ENCODE measurements at places on chromosomes 1 and 21. TPM values are rescaled to one million over a fixed set of nuclear protein-coding genes. Genes with fewer than 3 reads are reported as not detected.

Gene C1orf210
- total RNA-seq: 0.99 TPM

Gene NR0B2
- not detected for total RNA-seq

Gene LRRC39
- 35.4 TPM for total RNA-seq

Gene GOLT1A
- total RNA-seq: not detected

Gene GJC2
- total RNA-seq: 1.2 TPM

Gene ANKRD65
- 2.9 TPM for total RNA-seq

Gene HLX
- 10.9 TPM for total RNA-seq

Gene CD53
- 18.4 TPM for total RNA-seq

Measured in skin of body (tissue), 3 donors.